ENCODE measurements at places on chromosomes 2 and 18. TPM values are rescaled to one million over a fixed set of nuclear protein-coding genes. Genes with fewer than 3 reads are reported as not detected.

GRCh38 chr18:68472701-68473295 is 242.1 kb downstream of the TMX3 start:
- DNase-seq = no peak

- DNase-seq = no peak
Measured at GRCh38 chr18:68925268-68925667, 127.4 kb downstream of the CCDC102B start.

DNA sequence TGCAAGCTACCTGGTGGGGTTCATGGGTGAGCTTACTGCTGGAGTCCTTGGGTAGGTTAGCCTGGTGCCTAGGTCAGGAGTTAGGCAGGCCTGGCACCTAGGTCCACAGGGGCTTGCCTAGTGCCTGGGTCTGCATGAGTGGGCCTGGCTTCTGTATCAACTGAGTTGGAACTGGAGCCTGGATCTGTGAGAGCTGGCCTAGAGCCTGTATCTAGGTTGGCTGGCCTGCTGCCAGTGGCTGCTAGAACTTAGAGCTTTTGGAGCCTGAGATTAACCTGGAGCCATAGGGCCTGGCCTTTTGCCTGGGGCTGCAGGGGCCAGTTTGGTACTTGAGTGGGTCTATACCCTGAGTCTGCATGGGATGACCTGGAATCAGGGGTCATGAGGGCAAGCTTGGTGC is 679.4 kb downstream of the NUP35 start:
- no peak for DNase-seq

DNA sequence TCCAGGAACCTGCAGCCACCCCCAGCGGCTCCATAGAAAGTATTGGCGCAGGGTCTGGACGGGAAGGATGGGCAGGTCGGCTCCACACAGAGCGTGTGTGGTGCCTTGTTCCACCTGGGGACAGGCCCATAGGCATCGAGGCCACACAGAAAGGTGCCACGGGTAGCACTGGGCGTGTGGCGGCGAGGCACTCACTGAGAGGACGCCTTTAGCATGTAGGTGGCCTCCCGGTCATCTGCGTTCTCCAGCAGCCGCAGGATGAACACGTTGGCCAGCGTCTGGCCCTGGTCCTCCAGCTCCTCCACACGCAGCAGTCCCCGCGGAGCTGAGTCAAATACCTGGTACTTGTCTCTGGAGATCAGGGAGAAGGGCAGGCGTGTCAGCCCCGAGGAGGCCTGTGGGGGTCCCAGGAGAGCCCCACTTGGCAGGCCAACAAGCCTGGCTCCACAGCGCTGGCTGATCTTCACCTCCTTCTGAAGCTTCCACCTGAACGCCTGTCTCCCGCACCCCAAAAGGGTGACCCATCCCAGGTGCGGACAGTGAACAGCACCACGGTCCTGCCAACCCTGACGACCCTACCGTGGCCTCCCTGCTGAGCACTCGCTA is 13.2 kb downstream of the SNORC start:
- no peak for DNase-seq

DNA sequence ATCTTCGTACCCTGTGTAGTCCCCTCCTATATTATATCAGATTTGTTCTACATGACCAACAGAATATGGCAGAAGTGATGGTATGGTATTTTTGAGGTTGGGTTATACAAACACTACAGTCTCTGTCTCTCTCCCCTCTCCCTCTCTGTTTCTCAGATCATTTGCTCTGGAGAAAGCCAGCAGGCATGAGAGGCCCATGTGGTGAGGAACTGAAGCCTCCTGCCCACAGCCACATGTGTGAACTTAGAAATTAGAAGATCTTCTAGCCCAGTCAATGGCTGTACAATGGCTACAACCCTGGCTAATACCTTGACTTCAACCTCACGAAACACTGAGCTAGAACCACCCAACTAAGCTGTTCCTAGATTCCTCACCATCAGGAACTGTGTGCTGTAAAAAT is 250.6 kb downstream of the SMAD2 start:
- DNase-seq = no peak

DNA sequence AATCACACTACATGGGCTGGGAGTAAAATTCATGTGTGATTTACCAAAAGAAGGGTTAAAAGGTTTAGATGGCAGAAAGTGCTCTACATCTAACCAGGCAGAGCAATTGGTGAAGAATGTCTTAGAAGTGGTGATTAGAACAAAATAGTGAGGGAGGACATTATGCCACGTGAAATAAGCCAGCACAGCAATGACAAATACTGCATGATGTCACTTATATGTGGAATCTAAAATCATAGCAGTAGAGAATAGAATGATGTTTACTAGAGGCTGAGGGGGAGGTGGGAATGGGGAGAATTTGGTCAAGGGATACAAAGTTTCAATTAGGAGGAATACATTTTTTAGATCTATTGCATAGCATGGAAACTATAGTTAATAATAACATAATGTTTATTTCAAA is 253.3 kb downstream of the KCNS3 start:
- DNase-seq = no peak

DNA sequence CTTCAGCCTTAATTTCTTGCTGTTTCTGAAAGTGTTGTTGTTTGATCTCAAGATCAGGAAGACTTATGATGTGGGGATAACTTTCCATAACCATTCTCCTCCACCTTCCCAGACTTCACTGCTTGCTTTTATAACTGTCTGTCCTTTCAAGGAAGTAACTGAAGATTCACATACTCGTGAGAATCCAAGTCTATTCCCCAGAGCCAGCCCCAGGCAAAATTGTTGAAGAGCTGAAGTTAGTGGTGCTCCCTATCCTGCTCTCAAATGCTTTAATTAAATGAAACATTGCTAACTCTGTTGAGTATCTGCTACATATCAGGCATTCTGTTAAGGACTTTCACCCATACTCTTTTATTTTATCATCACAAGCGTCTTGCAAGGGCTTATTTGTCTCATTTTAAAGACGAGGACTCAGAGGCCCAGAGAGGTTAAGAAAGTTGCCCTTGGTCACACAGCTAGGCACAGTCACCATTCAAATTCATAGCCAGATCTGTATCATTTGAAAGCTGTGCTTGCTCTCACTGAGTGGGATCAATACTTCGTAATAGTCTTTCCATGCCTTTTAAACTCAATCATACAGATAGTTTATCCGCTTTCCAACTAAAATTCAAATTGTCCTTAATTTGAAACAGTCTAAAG is 189.8 kb upstream of the TCF4 start:
- DNase-seq = no peak

DNA sequence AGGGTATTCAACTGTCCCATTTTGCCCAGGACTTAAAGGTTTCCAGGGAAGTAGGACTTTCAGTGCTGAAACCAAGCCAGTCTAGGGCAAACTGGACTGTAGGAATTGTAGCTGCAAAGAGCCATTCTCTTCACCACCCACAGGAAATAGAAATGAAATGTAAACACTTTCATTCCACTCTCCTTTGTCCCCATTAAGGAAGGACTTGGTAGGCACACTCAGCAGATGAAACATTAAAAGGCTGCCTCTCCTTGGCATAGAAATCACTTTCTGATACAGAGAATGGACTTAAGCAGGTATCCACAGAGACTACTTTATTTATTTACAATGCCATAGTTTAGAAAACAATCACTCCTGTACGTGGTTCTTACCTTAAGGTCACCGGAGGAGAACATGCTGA is 102.9 kb upstream of the CCDC195 start:
- no peak for DNase-seq

GRCh38 chr2:71500426-71501079 is 47.2 kb downstream of the DYSF start:
- DNase-seq = no peak

DNA sequence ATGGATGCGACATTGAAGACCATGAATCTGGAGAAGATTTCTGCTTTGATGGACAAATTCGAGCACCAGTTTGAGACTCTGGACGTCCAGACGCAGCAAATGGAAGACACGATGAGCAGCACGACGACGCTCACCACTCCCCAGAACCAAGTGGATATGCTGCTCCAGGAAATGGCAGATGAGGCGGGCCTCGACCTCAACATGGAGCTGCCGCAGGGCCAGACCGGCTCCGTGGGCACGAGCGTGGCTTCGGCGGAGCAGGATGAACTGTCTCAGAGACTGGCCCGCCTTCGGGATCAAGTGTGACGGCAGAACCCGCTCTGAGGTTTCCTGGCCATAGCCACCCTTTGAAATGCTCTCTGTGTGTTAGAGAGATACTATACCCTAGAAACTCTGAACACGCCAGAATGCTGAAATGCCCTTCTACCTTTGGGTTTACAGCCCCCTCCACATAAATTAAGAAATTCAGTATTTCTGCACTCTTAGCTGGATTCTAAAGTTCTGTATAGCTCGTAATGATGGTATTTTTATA is 659 bp downstream of the CHMP1B start:
- peak; percentile 48 for DNase-seq

GRCh38 chr2:31318361-31319336 is 84.7 kb downstream of the EHD3 start:
- DNase-seq = no peak

- no peak for DNase-seq
Measured at GRCh38 chr2:170823088-170823897, 6.6 kb downstream of the GAD1 start.

- no peak for DNase-seq
Measured at GRCh38 chr2:154402213-154402612, 296.3 kb upstream of the KCNJ3 start.

DNA sequence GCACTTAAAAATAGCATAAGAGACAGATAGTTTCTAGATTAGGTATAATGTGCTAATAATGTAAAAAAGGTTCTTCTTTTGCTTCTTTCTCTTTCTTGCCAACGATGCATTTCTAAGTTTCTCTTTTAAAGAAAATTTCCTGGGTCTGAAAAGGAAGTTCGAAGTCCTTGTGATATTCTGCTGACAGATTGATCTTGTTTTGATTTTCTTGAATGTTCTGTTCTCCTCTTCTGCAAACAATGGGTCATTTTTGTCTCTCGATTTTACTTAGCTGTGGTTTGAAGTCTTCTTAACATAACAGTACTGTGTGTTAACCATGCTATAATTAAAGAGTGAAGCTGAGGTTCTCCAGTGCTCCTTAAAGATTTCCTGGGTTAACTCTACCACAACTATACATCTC is 61.1 kb upstream of the ACYP2 start:
- DNase-seq = no peak

MAP3K2 gene
- total RNA-seq = 84.5 TPM

SCN3A gene
- total RNA-seq = 0.20 TPM

CRYGD gene
- total RNA-seq = not detected

ARMC9 gene
- total RNA-seq = 2.0 TPM

TNFRSF11A gene
- total RNA-seq = 22.2 TPM

SLC19A3 gene
- total RNA-seq = not detected

PRSS56 gene
- total RNA-seq = not detected

QPCT gene
- total RNA-seq = 15.1 TPM

MFSD2B gene
- not detected for total RNA-seq

GATA6 gene
- total RNA-seq = not detected

USP37 gene
- total RNA-seq = 24.6 TPM

SCN9A gene
- 1.8 TPM for total RNA-seq

FLACC1 gene
- 7.4 TPM for total RNA-seq
